ENCODE measurements at places on chromosomes 5 and 9.
A peak's percentile ranks its signal among the peaks of the same experiment; 100 is the strongest.

DNA sequence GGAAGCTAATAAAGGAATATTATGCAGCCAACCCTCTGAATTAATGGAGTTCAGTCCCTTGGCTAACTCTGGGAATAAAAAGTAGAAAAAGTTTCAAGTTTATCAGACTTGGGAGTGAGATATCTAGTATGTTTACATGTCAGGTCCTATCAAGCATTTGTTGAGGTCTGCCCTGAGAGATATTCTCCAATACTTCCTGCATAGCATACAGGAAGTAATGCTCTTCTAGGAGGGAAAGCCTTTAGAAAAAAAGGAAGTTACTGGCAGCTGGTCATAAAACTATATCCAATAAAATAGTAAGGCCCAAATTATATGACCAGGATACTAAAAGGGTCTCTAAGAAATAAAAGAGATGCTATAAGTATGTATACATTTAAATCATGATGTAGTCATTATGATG is 594.1 kb upstream of the FTMT start:
- no peak for DNase-seq

- DNase-seq = no peak
These were observed 175.2 kb downstream of the PAX5 start for GRCh38 chr9:36858805-36859375.

DNA sequence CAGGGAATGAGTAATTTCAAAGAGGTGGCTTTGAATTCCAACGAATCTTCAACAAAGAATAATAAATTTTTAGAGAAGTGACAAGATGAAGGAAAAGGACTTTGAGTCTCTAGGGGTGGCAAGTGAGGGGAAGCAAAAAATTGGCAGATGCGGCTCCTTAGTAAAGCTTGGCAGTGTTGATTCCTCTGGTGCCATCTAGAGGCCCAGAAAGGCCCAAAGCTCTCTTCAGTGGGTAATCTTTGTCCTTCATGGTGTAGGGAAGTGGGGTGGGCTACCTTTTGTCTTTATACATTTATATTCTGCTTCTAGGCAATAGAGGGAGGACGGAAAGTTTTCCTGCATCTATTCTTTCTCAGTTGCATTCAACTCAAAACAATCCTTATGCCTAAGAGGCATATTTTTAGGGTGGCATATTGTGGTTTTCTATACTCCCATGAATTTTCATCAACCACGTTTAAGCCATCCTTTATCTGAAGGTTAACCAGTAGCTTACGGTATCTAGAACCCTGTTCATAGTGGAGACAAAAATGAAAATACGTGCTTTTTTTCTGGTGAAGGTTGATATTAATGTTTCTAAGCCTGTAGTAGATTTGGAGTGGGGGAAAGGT is 17.5 kb upstream of the ROPN1L start:
- DNase-seq = no peak

GRCh38 chr9:86983620-86984259 is 36.4 kb upstream of the GAS1 start:
- DNase-seq = no peak

DNA sequence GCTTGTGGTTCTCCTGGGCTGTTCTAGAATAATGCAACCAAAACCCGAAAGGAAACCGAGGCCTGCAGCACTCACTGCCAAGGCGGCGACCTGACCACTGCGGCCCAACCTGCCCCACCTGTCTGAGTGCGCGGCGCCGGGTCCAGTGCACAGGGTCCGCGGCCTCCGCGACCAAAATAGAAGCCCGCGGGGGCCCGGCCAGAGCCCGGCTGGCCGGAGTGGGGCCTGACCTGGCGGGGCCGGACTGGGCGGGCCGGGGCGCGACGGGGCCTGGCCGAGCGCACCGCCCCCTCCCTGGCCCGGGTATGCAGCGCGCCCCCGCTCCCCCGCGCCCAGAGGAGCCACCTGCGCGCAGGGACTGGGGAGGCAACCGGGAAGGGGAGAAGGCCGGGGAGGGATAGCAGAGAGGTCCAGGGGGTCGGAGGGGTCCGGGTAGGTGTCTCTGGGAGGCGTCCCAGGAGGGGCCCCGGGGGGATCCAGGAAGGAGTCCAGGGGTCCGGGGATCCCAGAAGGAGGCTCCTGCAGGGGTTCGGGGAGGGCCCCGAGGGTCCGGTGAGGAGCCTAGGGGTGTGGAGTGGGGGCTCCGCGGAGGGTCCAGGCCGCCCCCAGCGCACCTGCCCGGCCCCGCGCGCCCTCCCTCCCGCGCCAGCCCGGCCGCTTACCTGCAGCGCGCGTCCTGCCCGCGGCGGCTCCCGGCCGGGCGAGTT is 503 bp downstream of the SEMA4D start:
- DNase-seq = peak; percentile 88

All from upper lobe of left lung (tissue), 6 donors.